ENCODE measurements at places on chromosomes 6 and 20.

GRCh38 chr6:30940361-30940986 is at the start of gene MUCL3:
MUCL3 (plus strand) TSS chr6:30940973; CDS start chr6:30941000, 27 bp downstream.
- no peak for DNase-seq

GRCh38 chr6:113411011-113411410 is 446.1 kb upstream of the MARCKS start:
- DNase-seq, result no peak

DNA sequence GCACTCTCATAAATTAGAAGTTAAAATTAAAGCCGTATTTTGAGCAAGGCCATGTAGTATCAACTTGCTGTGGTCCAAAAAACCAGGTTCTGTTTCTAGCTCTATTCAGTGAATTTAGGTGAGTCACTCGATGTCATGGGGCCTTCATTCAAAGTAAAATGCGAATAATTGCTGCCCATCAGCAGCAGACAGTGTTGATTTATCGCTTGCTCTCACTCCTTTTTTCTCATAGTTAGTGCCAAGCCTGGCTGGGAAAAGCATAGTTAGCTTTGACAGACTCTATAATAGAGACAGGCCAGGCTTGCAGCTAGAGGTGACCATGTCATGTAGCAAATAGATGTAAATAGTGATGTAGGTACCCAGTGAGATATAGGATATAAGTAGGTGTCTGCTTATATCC is 136.0 kb downstream of the EDN1 start:
- no peak for DNase-seq

GRCh38 chr6:43971776-43972126 is 155.5 kb downstream of the MRPL14 start:
- no peak for DNase-seq

DNA sequence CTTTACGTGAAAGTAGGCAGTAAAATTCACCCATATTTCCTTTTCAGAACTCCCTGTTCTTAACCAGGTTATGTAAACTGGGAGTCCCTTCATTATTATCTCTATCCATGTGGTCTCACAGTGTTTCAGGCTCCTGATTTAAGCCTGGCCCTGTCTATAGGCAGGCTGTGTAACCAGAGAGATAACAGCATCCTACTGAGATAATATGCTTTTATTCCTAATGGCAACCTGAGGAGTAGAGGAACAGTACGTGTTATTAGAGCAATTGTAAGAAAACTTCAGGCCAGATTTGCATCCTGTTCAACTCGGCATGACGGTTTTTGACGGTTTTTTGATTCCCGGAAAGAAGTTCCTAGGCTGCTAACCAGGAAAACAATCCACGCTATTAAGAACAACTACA is 16.9 kb downstream of the FUT9 start:
- no peak for DNase-seq

DNA sequence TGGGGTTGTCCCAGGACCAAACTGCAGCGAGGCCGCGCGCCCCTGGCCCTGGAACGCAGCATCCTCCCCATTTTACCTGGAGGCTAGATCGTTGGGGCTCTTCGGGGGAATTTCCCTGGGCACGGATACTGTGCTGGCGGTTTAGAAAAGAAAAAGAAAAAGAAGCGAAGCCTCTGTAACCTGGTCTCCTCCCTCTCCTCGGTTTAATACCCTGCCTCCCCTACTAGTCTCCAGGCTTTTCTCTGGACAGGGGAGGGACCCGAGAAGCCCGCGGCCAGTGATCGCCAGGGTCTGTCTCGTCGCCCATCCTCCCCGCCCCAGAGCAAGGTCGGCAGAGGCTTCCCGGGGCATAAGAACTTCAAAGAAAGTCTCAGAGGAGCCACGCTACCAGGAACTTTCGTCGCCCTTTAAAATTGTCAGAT is 6.1 kb upstream of the LAMP5 start:
- no peak for DNase-seq

DNA sequence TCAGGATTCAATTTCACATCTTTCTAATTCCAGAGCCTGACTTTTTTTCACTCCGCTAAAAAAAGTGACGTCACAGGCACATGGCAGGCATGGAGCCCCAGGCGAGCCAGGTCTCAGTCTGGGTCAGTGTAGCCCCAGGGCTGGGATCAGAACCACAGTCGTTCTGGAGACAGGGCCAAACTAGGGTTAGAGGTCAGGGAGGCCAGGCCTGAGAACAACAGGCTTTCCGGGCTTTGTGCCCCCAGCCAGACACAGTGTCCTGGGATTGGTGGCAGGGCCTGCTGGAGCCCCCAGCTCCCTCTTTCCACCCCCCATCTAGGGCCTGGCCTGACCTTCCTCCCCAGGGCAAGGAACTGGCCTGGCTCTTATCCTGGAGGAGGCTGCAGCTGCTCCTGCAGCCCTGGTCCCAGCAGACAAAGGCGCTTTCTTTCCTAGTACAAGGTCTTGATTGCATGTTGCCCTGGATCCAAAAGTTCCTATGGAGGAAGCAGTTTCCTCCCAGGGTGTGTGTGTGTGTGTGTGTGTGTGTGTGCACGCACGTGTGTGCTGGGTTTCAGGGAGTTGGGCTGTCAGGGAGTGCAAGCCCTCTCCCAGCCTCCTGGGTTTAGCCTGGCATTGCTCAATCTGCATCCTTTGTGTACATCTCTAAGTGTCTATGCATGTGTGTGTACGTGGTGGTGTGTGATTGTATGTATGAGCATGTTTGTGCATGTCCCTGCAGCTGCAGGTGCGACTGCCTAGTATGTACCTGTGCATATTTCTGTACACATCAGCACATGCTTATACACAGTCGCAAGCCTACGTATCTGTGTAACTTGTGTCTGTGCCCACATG is 26.5 kb upstream of the EMILIN3 start:
- DNase-seq, result peak; percentile 42
